ENCODE measurements at places on chromosomes 2 and 18. TPM values are rescaled to one million over a fixed set of nuclear protein-coding genes. Genes with fewer than 3 reads are reported as not detected.

Gene POTEC
- total RNA-seq: not detected

Gene MC4R
- total RNA-seq: not detected

Gene GAL3ST2
- not detected for total RNA-seq

Gene ANKRD30BL
- not detected for total RNA-seq

Gene GALNT5
- 32.4 TPM for total RNA-seq

Gene PRKAG3
- 0.26 TPM for total RNA-seq

Gene RAPGEF4
- 1.3 TPM for total RNA-seq

Gene SCYGR1
- not detected for total RNA-seq

Gene CD8B2
- total RNA-seq: not detected

Gene GRHL1
- total RNA-seq: 0.77 TPM

Gene DNAH7
- 0.99 TPM for total RNA-seq

Gene GKN1
- not detected for total RNA-seq

Gene LRRTM1
- total RNA-seq: not detected

Gene FAM117B
- total RNA-seq: 2.8 TPM

Gene DYSF
- not detected for total RNA-seq
